Activated CD4-positive, CD25-positive, alpha-beta regulatory T cell (primary cell): ENCODE measurements at places on chromosomes 2 and 18.

GRCh38 chr2:232887171-232887850 is 17.2 kb downstream of the SNORC start:
- no peak for DNase-seq

DNA sequence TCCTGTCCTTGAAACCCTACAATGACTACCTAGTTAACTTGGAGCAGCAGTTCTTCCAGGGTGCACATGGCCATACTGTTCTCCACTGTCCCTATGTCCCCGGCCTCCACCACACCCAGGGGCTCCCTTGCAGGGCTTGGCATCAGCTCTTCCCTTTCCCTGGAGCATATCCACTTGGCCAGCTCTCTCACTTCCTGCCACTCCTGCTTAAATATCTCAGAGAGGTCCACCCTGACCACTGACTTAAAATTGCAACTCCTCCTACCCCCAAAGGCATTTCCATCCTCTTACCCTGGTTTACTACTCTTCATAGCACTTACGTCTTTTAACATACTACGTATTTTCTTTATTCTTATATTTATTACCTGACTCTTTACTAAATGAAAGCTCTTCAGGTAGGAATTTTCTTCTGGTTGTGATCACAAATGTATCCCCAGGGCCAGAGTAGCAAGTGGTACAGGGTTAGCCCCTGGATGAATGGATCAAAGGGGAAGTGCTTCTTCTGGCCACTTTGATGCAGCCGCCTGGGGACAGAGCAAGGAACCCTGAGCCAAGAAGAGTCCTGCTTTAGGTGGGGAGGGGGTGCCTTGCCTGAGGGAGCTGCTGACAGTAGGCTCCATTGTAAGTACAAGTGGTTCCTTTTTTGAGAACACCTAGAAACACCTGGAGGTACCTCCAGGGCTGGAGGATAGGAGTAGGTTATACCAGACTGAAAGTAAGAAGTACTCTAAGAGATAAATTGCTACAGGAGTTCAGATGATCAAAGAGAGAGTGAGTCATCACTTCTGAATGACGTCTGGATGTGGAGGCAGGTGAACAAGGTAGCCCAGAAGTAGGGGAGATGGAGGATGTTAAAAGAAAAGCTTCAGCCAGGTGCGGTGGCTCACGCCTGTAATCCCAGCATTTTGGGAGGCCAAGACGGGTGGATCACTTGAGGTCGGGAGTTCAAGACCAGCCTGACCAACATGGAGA is 82.2 kb downstream of the SOCS6 start:
- DNase-seq, result no peak

DNA sequence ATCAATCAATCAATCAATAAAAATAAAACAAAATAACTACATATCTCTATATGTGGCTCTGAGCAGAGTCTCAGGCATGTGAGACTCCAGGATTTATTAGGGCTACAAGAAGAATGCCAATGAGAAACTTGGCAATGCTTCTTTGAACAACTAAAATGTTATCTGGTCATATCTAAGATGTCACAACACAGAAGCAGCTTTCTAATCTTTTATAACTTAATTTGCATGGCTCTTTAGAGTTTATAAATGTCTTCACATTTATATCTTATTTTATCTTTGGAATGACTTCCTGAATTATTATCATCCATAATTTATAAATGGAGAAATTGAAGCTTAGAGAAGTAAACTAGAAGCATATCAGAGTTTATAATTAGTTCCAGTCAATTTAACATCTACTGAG is 14.9 kb upstream of the MAP4K3 start:
- DNase-seq, result no peak

DNA sequence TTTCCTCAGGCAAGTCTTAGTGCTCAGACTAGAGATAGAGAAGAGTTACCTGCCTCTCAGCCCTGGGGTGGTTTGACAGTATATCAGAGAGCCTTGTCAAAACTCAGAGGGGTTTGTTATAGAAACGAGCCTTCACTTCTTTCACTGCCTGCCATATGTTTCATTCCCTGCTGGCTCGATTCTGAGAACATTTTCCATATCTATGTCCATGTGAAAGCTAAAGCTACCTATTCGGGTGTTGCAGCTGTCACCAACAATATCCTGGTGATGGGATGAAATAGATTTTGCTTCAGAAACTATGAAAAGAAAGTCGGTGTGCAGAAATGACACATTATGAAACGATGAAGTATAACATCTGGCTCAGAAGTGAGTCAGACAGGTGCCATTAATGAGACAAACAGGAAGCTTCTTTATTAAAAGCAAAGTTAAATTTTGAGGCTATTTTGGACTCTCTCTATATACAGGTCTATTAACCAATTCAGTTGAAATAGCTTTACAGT is 56.1 kb upstream of the TANK start:
- DNase-seq, result no peak

- no peak for DNase-seq
These were observed 3.8 kb upstream of the CHN1 start for GRCh38 chr2:175008801-175009495.

DNA sequence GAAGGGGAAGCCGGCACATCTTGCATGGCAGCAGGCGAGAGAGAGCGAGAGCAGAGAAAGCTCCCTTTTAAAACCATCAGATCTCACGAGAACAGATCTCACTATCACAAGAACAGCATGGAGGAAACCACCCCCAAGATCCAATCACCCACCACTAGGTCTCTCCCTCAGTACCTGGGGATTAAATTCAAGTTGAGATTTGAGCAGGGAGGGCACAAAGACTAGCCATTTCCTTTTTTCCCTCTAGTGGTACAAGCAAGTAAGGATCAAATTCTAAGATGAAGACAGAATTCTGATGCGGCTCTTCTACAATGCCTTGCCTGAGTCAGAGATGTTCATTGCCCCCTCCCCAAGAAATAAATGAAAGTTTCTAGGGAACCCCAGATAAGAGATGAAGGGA is 45.6 kb upstream of the ANKRD44 start:
- DNase-seq, result no peak

GRCh38 chr18:75157851-75158250 is 51.1 kb downstream of the PTGR3 start:
- DNase-seq, result no peak

GRCh38 chr18:77249569-77250500 is at the start of gene GALR1:
Gene GALR1 (plus strand): TSS chr18:77249848. CDS start chr18:77250549, 701 bp downstream.
- no peak for DNase-seq

DNA sequence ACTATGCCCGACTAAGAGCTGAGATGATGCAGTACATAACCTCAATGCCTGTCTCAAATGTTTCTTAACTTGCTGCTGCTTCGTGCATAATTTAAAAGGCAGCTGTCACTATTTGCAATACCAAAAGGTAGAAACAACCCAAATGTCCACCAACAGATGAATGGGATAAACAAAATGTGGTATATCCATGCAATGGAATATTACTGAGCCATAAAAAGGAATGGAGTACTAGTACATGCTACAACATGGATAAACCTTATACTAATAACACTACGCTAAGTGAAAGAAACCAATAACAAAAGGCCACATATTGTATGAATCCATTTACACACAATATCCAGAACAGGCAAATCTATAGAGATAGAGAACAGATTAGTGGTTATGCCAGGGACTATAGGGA is 13.0 kb upstream of the DGKD start:
- DNase-seq, result no peak

- no peak for DNase-seq
These were observed 64.2 kb upstream of the SH3RF3 start for GRCh38 chr2:109064660-109065390.

DNA sequence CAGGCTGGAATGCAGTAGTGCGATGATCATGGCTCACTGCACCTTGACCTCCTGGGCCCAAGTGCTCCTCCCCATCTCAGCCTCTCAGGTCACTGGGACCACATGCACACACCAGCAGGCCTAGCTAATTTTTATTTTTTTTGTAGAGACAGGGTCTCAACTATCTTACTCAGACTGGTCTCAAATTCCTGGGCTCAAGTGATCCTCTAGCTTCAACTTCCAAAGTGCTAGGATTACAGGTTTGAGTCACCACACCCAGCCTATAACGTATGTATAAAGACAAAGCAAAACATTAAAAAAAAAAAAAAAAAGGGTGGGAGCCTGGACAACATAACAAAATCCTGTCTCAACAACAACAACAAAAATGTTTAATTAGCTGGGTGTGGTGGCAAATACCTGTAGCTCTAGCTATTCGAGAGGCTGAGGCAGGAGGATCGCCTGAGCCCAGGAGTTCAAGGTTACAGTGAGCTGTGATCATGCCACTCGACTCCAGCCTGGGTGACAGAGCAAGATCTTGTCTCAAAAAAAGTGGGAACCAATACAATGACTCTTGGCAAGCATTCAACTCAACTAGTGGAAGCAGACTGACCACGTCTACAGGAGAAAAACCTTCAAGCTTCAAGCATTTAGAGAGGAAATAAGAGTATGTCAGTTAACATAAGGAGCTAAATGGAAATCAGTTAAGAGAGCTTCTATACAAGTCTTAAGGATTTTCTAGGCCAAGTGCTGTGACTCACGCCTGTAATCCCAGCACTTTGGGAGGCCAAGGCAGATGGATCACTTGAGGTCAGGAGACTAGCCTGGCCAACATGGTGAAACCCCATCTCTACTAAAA is 2.6 kb downstream of the GTF3C2 start:
- no peak for DNase-seq

- DNase-seq, result no peak
These were observed 44.1 kb downstream of the ERBB4 start for GRCh38 chr2:212494418-212495020.

DNA sequence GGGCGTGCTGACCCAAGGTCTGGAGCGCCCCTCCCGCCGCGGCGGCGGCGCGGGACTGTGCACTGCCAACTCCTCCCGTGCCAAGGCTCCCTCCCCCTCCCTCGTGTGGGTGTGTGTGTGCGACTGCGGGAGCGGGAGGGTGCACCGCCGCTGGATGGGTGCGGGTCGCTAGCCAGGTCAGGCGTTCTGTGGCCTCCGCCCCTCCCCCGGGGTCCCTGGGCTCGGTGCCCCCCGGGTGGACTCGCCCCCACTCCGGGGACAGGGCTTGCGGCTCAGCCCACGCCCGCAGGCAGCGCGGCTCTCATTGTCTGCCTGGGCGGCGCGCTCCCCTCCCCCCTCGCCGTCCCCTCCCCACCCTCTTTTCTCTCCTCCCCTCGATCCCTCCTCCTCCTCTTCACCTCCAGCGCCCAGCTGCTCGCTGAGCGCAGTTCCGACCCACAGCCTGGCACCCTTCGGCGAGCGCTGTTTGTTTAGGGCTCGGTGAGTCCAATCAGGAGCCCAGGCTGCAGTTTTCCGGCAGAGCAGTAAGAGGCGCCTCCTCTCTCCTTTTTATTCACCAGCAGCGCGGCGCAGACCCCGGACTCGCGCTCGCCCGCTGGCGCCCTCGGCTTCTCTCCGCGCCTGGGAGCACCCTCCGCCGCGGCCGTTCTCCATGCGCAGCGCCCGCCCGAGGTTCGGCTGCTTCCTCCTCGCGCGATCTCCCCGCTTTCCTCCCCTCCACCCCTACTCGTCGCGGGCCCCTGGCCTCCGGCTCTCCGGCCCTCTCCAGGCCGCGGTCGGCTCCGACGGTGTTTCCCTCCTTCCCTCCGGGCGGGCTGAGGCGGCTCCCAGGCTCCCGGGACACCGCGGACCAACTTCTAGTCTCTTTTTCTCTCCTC is at the start of gene GATA6:
GATA6 (plus strand) TSS at position 579 of the 878 bp plus-strand sequence. CDS start 1,556 bp downstream, outside the sequence.
- no peak for DNase-seq

DNA sequence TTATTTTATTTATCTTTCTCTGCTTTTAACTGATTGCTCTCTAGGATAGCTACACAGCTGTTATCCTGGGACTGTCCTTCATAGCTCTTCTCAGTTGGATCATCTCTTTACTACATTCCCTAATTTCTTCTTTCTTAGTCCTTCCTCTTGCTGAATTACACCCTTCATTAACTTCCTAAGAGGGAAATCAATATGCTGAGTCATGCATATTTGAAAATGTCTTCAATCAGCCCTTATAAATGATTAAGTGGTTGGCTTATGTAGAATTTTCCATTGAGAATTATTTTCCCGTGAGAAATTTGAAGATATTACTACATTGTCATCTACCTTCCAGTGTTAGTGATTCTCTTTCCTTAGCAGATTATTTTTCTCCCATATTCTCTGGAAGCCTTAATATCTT is 214.2 kb downstream of the SOCS6 start:
- no peak for DNase-seq

DNA sequence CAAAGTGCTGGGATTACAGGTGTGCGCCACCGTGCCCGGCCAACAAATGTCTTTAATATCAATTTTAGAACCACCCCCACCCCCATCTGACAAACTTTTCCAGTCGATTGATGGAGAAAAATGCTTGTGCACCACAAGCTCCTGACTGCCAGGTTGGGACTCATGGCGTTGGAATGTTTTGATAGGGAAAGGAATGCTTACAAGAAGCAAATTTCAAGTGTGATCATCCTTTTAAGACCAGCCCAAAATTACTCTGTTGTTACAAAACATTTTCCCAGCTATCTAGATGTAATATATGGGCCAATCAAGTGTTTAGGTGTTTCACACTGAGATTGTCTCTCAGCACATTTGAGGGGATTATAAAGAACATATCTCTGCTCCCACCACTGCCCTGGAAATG is 45.2 kb downstream of the UBXN4 start:
- DNase-seq, result no peak

DNA sequence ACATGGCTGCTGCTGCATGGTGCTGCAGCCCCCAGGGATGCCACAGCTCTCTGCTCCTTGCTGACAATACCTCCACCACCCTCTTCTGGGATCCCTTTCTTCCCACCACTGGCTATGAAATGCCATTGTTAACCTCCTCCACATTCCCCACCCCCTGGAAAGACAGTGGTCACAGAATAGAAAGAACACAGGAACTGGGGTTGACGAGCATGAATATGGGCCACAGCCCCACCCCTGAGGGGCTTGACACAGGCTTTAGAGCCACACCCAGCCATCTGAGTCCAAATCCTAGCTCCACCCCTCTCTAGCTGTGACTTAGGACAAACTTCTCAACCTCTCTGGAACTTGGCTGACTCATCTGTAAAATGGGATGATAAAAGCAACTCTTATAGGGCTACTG is 47.3 kb downstream of the TMEM163 start:
- no peak for DNase-seq
